AG09319 (cell line): ENCODE measurements at places on chromosomes 1 and 21.

GRCh38 chr21:25638660-25639550, at the start of gene JAM2:
TSS of gene JAM2 (plus strand) at chr21:25639258. CDS start at chr21:25639822, 564 bp downstream.
- no peak for DNase-seq

DNA sequence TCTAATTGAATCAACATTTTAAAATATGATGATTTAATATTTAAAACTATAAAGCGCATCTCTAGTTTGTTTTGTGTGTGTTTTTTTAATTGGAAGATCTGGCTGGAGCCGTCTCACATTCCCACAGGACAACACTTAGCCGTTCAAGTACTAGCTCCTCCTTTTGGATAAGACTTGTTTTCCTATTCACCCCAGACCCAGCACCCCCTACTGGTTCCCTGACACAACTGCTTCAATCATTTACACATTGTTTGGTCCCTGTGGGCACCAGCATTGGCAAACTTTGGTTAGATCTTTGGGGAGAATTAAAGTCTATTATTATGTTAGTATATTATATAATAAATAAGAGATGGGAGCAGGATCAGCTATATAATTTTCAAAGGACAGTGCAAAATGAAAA, 34.5 kb downstream of the TYW3 start:
- DNase-seq, result no peak

DNA sequence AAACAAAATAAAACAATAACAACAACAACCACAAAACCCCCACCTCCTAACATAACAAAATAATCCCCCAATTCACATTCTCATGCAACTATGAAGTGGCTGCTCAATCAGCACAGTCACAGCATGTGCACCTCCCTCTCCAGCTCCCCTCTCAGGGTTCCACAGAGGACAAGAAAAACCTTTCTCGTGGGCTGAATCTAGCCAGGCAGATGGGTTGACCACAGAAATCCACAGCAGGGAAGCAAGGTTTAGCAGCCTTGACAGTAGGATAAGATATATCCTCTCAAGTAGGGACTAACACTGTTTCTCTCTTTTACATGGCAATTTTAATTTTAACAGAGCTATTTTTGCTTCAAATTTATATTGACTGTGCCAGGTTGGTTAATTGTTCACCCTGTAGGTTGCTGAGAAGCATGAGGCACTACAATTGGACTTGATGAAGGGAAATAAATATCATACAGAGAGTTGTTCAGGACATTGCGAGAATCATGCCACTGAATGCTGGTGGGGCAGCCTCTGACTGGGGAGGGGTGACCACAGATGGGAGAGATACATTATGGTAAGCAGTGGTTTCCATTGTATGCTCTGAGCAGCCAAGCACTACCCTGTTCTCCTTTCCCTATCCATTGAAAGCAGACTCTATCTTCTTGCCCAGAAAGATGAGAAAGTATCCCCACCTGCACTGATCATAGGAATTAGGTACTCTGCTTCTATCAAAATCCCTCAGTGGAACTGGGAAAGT, 535.1 kb downstream of the DPYD start:
- DNase-seq, result no peak

- no peak for DNase-seq
Measured at GRCh38 chr1:6298940-6299465, 38.1 kb upstream of the GPR153 start.

DNA sequence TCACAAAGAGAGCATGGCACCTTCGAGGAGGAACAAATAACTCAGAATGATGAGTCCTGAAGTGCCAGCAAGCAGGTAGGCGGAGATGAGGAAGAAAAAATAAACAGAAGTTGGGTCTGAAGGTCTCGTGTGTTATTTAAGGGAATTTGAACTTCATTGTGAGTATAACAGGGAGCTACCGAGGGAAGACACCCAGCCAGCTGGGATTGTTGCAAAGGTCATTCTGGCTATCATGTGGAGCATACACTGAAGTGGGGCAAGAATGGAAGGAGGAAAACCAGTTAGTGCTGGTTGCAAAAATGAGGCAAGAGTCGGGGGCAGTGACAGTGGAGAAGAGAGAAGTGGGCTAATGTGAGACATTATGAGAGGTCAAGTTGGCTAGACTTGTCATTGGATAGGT, 53.6 kb upstream of the RAP1A start:
- DNase-seq, result no peak

GRCh38 chr1:170114906-170115305, 30.9 kb upstream of the NTMT2 start:
- DNase-seq, result no peak

GRCh38 chr1:64898107-64898861, 68.1 kb downstream of the JAK1 start:
- peak; percentile 41 for DNase-seq

GRCh38 chr1:70811815-70812214, 235.8 kb downstream of the PTGER3 start:
- no peak for DNase-seq

GRCh38 chr21:33414068-33414467, 10.9 kb downstream of the IFNGR2 start:
- no peak for DNase-seq

GRCh38 chr21:37815893-37816292, 100.4 kb downstream of the KCNJ6 start:
- no peak for DNase-seq

GRCh38 chr1:183043872-183044854, 20.9 kb downstream of the LAMC1 start:
- DNase-seq, result no peak

- no peak for DNase-seq
Measured at GRCh38 chr1:172298141-172298540, 122.3 kb upstream of the C1orf105 start.

DNA sequence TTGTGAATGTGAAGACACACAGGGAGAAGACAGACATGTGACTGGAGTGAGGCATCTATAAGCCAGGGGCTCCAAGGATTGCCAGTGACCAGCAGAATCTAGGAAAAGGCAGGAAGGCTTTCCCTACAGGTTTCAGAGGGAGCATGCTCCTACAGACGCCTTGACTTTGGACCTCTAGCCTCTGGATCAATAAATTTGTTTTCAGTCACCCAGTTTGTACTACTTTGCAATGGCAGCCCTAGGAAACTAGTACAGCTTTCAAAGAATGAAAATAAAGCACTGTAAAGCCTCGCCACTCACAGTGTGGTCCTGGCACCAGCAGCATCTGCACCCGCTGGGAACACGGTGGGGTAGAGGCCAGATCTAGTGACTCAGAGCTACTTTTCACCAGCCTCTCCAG, 510.0 kb downstream of the LTN1 start:
- DNase-seq, result no peak

DNA sequence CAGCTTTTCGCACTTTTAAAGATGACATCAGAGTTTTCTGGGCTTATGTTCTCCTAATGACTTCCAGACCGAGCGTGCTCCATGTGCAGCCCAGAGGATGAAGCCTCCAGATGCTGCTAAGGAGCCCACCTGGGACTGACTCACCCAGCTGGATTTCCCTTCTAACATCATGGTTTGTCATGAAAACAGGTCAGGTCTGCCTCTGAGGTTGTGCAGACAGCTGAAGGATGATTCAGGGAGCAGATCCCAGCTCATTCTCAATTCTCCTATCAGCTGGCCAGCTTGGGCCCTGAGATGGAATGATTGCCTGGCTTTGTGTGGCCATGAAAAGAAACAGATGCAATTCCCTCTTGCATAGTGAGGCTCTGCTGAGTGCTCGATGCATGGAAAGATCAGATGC, 123.9 kb upstream of the DUSP10 start:
- no peak for DNase-seq

DNA sequence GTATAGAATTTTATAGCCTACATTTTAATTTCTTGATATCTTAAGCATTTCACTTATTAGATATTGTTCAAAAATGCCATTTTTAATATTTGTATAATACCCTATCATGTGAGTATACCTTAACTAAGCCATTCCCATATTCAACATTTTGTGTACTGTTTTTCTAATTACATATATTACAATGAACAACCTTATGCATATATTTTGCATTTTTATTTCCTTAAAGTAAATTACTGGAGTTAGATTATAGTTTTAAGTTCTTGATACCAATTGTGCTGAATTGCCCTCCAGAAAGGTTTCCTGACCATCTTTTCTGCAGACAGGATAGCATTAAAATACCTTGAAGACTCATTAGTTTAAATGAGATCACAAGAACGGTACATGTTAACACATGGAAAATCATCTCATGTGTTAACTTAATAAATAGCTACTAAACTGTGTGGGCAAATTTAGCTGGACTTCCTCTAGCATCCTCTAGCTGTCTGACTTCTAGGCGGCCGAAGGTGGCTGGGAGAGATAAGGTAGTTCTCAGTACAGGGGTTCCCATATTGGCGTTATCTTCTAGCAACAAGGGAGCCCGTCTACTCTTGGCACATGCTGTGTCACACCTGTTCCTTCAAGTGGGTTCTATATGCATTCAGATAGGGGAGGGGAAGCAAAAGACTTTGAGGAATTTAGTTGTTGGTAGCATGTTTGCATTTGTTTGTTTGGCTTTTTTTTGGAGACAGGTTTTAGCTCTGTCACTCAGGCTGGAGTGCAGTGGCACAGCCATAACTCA, 8.9 kb downstream of the DCLRE1B start:
- DNase-seq, result no peak

DNA sequence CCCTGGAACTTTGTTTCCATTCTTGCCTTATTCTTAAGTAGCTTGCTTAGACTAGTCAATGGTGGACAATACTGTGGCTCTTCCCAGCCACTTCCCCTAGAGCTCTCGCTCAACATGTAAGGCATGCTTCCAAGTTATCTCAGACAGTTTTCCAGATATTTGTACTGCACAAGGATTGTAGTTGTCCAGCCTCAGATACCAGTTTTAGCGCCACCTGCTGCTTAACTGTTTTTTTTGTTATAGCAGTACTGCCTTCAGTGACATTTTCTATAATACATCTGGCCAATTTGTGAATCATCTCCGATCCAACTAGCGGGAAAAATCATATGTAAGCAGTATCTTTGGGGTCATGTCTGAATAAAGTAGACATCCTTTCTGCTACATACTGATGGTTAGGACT, 346.7 kb upstream of the ADGRL4 start:
- DNase-seq, result no peak

DNA sequence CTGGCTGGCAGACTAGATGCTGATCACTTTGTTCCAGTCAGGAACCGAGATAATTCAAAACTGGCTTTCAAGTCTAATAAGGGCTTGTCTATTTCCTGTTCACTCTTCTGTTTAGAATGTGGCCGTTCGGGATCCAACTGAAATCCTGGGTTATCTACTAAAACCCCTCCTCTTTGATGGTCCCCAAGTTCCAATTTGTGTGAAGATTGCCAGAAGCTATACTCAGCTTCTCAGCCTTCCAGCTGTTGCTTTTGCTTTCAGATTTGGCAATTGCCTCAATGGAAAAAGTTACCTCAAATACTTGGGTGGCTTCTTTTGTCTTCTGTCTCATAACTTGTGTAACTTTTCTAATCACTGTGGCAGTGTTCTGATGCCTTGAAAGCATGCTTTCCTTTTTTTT, 43.7 kb downstream of the BTBD8 start:
- DNase-seq, result no peak

DNA sequence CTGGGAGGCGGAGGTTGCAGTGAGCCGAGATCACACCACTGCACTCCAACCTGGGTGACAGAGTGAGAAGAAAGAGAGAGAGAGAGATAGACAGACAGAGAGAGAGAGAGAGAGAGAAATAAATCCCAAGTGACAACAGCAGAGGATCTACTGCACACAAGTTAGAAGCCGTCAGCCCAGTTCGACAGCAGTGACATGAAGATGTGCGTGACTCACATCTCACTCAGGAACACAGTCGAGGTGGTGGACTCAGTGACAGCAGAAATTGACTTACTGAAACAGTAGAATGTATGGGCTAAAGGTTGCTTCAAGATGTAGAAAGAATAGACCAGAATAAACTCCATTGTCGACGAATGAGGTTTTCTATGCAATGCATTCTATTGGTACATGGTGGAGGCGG, 77.0 kb upstream of the KRTAP19-8 start:
- no peak for DNase-seq

DNA sequence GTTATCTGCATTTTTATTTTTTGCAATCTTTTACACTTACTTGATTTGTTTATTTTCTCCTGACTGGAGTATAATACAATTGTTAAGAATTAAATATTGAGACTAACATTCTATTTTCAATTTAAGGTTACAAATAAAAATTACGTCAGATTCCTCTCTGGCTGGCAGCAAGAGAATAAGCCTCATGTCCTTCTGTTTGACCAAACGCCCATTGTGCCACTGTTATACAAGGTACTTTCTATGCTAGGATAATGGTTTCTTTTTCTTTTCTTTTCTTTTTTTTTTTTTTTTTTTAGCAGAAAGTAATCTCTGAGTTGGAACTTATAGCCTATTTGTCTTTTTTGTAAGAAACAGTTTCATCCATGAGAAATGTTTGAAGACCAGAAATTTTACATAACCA, 20.0 kb downstream of the DNAJC16 start:
- DNase-seq, result no peak

DNA sequence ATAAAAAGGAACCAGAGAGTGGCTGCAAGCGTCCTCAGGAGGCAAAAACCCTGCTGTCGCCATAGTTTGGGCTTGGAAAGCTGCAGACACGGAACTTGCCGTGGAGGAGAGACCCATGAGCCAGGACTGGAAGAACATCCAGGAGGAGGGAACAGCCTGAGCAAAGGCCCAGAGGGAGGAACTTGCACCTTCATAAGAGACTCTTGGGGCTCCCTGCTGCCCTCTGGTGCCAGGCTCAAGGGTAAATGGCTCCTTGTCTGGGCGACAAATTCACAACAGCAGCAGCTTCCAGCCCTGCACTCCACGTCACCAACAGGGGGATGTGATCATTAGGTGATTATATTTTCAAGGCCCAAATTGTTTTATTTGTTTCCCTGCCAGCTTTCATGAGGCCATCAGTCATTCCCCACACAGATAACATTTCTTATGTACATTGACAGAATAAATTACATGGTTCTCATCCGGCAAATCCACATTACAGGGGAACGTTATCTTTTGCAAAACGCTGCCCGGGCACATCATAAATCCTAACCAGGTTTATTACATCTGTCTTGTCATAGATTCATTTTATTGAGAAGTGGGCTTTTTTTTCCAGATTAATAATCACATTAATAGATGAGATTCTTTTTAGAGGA, 143.0 kb upstream of the GRIK3 start:
- DNase-seq, result no peak

DNA sequence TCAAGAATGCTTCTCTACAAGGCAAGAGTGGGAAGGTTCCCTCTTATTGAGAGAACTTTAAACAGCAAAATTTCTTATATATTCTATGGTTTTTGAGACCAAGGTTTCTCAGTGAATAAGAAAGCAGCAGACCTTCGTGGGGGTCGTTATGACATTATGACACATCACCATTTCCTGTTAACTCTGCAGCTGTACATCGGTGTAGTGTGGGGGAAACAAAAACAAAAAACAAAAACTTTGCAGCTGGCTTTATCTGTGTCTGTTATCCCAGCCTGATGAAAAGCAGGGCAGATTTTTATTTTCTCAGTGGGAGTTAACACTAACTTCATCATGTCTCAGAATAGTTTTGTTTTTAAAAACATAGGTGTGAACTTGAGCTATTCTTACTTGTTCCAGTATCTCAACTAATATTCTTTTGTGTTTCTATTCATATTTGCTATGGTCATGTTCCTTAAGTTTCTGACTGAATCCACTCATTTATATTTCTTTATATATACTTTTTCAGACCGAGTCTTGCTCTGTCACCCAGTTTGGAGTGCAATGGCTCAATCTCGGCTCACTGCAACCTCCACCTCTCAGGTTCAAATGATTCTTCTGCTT, 2.1 kb downstream of the SDE2 start:
- no peak for DNase-seq
